ENCODE measurements at places on chromosomes 13 and 19.

- DNase-seq = no peak
These were observed 78.1 kb upstream of the PCDH9 start for GRCh38 chr13:67308004-67308772.

DNA sequence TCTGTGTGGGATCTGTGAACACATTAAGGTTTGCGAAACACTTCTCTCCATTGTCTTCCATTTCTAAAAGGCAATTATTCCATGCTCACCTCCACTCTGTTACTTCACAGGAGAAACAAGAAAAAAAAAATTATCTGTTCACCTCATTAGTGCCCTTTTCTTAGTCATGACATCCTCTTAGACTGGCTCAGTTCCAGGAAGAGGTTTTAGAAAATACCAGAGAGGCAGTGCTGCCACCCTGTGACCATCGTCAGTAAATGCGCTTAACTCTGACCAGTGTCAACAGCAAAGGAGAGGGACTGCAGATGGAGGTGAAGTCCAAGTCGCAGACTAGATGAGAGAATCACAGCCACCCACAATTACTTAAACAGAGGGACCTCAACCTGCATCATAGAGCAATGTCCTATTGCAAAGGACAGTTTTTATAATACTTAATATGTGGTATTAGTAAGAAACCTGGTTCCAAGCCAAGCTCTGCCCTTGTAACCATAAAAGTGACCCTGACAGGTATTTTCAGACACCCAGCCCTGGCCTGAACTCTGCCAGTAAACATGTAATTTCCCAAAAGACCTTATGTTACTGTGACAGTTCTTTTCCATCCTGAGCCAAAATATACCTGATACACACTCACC lies 19.4 kb downstream of the CEACAM21 start:
- peak; percentile 54 for DNase-seq

DNA sequence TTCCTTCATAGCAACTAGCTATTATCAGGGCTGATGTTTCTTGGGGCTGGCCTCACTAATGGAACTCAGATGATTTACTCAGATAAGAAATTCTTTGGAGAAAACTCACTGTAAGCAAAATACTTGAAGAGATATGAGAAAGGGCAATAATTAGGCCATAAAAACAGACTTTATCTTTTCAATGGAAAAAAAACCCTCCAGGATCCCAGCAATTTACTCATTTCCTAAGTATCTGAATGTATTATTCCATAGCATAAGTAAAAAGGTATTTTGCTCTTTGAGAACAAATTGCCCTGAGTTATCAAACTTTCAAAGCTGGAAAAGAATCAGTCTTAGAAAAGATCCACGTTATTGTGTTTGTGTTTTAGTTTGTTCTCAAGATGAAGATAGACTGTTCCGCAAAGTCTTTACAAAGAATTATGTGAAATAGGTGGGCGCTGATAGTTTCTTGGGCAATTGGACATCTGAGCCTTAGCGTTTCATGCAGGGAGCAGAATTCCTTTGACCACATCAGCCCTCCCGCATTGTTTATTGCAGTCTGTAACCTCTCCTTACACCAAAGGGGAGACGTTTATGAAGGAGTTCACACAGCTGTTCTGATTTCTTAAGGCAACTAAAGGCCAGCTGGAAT lies 29.1 kb upstream of the CSNK1A1L start:
- no peak for DNase-seq

GRCh38 chr13:110398564-110399507 lies 91.8 kb downstream of the COL4A2 start:
- DNase-seq = no peak

DNA sequence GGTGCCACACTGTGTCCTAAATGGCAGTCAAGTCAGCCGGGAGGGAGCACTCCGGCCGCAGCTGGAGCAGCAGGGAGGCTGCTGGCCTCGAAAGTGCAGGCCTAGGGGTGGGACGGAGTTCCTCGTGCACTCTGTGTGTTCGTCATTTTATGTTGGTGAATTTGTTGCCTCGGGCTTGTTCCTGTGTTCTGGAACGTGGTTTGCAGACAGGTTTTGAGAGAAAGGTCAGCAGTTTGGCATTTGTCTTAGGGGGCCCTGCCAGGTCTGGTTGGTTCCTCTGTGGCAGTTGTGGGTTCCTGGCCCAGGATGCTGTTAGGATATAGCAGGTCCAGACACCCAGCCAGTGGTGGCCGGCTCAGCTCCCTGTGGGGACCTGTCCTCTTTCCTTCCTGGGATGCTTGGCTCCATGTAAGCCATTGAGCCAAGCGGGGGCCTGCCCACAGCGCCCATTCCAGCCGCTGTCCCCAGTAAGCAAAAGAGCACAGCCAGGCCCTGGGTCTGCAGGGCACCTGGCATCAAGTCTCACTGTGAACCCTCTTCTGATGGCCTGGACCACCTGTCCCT lies 30.0 kb downstream of the MPHOSPH8 start:
- DNase-seq = no peak

DNA sequence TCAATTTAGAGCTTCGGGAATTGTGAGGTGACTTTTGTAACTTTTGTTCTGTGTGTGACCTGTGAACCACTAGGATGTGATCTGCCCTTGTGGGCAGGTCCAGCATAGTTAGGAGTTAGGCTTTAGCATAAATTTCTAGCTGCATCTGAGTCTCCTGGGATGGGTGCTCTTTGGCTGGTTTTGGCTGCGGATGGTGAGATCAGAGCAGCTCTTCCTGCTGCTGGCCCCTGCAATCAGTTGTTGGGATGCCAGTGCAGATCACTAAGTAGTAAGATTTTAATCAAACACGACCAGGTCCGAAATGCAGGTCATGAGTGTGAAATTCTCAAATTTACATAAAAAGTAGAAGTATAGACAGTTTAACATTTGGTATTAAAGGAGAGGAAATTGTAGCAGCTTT lies 8.5 kb downstream of the CEBPG start:
- no peak for DNase-seq

GRCh38 chr19:4581666-4582553 lies 22.4 kb upstream of the SEMA6B start:
- DNase-seq = peak; percentile 61

DNA sequence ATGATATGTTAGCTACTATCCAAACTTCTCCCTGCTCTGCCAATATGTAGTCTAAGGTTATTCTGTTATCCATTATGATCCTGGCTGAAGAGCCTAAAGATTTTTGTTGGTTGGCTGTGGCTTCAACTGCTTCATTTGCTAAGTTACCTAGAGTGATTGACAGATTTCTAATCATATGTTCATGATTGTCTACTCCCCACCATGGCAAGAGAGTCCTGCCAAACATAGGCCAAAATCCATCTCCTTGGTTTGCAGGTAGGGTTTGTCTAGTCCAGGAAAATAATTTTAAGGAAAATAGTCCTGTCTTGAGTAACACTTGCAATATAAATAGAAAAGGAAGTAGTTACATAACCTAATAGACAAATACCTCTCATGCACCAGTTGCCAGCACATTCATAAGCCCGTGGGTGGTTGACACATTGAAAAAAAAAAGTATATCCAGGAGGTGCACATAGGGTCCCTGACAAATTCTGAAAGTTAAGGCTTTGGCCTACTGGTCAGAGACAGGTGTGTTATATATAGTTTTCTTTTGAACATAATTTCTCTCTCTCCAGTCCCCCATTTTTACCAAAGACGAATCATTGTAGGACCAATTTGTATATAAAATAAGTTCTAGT lies 5.4 kb upstream of the CBY2 start:
- DNase-seq = no peak
